ENCODE measurements at places on chromosomes 5 and 9.

GRCh38 chr9:79686381-79687130 lies 114.8 kb downstream of the TLE4 start:
- peak; percentile 19 for DNase-seq

- DNase-seq: no peak
These were observed 667 bp downstream of the FBXO10 start for GRCh38 chr9:37575511-37575914.

GRCh38 chr5:14956423-14957046 lies 85.0 kb upstream of the ANKH start:
- DNase-seq: no peak

- no peak for DNase-seq
These were observed 19.0 kb upstream of the GPX3 start for GRCh38 chr5:151001436-151001835.

- DNase-seq: no peak
These were observed 17.3 kb downstream of the OR13D1 start for GRCh38 chr9:104711604-104712003.

DNA sequence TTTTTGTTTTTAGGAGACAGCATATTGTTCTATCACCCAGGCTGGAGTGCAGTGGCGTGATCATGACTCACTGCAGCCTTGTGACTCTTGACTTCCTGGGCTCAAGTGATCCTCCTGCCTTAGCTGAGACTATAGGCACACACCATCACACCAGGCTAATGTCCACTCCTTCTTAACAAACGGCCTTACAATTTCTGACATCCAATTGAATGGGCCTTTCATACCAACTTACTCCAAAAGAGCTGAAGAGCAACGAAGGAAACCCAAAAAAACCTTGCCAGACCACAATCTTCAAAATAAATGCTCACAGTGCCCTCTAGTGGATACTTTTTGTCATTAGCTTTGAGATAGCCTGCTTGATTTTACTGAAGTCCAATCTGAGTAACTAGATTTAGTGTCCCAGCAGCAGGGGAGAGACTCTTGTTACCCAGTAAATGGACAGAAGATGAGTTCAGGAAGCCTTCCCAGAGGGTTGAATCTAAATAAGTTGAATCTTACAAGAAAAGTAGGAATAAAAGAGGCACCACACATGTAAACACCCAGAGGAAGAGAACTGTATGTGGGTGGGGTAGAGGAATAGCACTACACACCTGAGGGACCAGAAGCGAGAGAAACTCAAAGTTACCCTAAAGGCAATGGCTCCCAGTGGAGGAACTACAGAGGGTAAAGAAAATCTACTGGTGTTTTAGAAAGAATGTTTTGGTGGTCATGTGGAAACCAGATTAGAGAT lies 9.3 kb downstream of the ZNF622 start:
- DNase-seq: peak; percentile 84

GRCh38 chr9:17246770-17247169 lies 111.9 kb downstream of the CNTLN start:
- no peak for DNase-seq

- DNase-seq: peak; percentile 38
These were observed 483 bp downstream of the FBXL7 start for GRCh38 chr5:15500325-15501001.

DNA sequence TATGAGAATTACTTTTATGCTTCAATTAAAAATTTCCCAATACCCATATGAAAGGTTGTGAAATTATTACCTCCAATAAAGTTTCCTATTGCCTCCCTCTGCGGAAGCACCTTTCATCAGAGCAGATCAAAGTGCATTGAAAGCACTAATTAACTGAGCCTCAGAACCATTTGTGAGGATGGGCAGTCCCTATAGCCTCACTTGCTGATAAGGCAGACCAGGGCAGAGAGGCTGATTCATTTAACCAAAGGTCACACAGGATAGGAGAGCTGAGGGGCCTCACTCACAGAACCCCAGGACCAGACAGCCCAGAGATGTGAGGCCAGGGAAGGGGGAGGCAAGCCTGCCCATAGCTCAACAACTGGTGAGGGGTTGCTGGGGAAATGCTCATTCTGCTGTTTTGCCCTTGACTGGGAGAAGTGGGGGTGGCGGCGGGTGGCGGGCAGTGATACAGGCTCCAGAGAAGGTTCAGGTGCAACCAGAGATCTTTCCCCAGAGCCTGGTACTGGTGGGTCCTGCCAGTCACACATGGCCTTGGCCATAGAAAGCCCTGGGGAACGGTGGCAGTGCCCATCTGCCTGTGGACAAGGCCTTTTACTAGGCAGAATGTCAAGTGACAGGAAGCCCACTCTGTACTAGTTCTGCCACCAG lies 57.9 kb downstream of the MACROH2A1 start:
- no peak for DNase-seq

DNA sequence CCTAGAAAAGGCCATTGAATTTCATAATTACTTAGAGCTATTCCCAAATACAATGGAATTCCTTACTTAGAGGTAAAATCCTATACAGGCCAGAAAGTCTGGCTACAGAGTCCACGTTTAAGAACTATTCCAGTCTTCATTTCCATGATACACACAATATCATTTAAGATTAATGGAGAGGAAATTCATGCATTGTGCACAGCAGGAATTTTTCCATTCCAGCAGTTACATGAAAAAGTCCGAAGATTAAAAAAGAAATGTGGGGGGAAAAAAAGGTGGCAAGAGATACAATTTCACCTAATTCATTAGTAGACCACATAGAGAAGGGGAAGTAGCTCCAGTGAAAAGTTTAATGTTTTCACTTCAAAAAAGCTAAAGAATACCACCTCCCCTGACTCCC lies 63.1 kb downstream of the CHD1 start:
- no peak for DNase-seq

DNA sequence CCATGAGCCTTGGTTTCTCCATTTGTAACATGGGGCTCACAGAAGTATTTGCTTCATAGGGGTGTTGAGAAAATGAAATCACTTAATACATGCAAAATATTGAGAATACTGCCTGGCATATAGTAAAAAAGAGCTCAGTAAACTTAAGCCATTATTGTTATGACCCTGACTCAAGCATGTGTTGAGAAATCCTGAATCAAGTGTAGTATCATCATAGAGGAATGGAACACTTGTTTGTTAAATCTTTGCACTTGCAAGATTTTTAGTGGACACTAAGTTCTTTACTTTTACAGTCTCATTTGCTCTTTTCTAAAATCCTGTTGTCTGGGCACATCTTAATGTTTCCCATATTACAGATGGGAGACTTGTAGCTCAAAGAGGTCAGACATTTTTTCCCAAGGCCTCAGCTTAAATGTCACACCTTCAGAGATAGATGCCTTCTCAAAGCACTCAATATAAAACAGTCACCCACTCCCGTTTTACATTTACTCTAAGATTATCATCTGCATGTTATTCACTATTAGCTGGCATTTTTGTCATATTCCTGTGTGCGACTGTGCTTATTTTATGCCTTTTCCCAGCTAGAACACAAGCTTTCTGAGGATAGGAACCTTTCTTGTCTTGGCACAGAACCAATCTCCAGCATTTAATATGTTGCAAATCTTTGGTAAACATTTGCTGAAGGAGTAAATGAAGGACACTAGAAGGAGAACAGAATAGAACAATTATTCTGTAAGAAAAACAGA lies 250.0 kb upstream of the TNC start:
- no peak for DNase-seq

GRCh38 chr9:8254541-8254940 lies 455.0 kb upstream of the DMAC1 start:
- no peak for DNase-seq

GRCh38 chr5:88955403-88955802 lies 72.4 kb upstream of the MEF2C start:
- no peak for DNase-seq

DNA sequence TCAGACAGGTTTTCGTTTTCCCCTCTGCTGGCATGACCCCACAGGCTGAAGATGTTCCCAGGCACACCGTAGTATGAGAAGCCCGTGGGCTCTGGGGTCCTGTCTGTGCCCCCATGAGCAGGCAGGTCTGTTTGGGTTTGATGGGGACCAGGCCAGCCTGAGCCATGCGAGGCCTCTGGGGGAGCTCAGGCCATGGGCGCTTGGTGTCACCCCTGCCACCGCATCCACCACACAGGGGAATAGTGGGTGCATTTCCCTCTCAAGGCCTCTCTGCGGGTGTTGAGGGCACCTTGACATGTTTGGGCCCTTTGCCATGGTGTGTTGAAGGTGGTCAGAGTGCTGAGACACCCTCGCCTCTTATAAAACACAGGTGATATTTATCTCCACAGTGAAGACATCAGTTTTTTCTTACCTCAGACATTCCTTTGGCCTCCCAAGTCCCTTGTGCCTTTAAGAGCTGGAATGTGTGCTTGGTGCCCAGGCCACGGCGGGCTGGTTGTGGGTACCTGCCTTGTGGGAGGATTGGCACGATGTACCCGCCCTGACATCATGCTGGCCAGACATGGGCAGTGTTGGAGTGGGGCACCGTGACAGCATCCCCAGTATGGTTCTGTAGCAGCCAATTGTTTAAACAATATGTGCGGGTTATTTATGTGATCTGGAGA lies 68.3 kb downstream of the WNK2 start:
- no peak for DNase-seq

DNA sequence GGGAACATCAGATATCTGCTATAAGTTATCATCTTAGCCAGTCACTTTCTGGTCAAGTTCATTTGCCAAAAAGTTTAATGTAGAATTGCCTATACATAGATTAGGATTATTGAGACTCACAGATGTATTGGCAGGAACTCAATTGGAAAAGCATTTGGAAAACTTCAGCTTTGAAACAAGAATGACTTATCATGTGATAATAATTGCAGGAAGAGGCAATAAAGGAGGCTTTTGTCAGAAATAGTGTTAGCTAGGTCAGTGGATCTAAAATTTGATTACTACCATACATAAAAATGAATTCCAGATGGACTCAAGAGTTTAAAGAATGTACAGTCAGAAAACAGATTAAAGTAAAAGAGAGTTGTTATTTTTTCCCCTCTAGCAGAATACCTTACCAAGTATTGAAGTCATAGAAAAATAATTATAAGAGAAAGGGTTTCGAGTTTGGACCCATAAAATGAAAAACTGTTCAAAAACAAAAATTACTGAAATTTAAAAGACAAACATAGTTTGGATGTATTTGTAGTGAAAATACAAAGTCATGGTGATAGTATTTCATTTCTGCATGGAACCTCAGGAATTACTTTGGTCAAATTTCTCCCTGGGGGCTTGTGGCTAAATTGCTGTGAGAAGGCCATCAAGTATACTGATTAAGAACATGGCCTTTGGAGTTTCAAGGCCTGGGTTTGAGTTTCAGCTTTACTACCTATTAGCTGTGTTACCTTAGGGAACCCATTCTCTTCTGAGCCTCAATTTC lies 159.9 kb downstream of the TMEM38B start:
- no peak for DNase-seq

- peak; percentile 37 for DNase-seq
These were observed 21.6 kb downstream of the GAS1 start for GRCh38 chr9:86925686-86926085.

DNA sequence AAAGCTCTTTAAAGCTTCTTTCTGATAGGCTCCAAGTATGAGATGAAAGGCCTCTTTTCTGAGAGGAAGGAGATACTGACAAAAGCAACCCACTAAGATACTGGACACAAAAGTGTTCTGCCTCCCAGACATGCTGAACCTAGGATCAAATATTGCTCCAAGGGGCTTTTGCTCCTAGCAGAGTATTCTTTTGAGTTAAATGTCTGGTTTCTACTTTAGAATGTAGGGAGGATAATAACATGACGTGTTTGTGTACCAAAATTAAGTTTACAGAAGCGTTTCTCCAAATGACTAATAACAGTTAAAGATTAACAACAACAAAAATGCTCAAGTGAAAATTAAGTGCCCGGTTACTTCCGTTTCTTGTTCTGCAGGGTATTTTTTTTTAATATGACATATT lies 2293.3 kb upstream of the C9orf72 start:
- no peak for DNase-seq

GRCh38 chr9:138023394-138024124 lies 146.0 kb downstream of the CACNA1B start:
- no peak for DNase-seq

DNA sequence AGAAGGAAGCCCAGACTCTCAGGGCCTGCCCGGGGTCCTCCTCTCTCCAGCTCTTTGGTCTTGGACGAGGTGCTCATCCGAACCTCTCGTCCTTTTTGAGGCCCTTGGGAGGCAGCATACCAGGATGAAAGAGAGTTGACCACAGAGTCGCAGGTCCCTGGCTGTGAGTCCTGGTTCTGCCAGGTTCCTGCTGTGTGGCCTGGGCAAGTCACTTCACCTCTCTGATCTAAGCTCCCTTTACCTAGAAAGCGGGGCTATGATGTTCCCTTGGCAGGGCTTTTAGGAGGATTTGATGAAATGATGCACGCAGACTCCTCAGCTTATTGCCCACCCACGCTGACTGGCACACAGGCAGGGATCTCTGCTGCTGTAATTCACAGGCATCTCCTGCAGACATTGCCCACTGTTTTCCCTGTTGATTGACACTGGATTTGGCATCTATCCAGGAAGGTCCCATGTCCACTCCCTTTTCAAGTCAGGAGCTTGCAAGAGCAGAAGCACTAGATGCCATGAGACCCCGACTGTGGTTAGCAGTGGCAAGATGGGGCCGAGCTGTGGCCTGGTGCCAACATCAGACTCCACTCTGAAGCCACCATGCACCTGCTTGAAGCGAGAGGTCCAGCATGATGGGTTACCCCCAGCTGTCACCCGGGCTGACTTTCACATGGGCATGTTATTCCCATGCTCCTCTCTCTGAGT lies 71.5 kb downstream of the MACROH2A1 start:
- no peak for DNase-seq

DNA sequence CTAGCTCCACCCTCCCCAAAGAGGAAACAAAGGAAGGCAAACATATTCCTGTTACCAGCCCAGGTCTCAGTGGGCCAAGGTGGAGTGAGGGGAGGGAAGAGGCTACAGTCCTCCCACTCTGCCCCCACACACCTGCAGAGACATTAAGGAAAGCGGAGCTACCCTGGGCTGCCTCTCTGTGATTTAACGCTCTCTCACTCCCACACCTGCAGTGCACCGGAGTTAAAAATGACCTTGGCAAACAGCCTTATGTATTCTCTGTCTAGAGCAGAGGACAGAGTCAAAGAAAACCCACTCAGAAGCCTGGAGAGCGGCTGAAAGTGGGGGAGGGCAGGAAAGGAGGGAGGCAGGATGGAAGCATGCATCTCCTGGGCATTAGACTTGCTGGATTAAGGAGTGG lies 32.7 kb downstream of the KCNIP1 start:
- DNase-seq: no peak

GRCh38 chr5:80780761-80781285 lies 126.0 kb upstream of the DHFR start:
- DNase-seq: no peak

DNA sequence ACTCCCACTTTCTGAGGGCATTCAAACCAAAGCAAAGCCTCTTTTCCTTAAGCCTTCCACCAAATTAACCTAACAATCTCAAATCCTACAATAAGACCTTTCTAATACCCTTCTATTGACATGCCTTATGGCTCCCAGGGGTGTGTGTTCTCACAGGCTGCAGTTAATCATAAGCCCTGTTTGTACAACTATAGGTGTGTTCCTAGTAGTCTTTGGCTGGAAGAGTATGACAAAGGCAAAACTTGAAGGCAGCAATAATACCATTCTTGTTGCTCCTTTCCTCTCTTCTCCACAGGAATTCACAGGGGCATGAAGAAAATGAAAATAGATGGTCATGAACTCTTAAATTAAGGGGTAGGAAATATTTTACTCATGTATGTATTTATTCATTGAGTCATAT lies 10.9 kb upstream of the FBXO38 start:
- DNase-seq: no peak

GRCh38 chr9:100428871-100429654 lies 2.1 kb downstream of the MSANTD3 start:
- peak; percentile 83 for DNase-seq

- DNase-seq: no peak
These were observed 661.6 kb upstream of the C9orf72 start for GRCh38 chr9:28234894-28235277.

Measured in A673 (cell line).